ENCODE measurements at places on chromosomes 16 and 17. TPM values are rescaled to one million over a fixed set of nuclear protein-coding genes. Genes with fewer than 3 reads are reported as not detected.

GRCh38 chr17:31294231-31294630, 2.8 kb downstream of the OMG start:
- no peak overlapping the region for H3K27ac ChIP-seq
- H3K36me3 ChIP-seq = peaks cover 7% of the 10 kb centered on the region
- no peak for DNase-seq
- H3K4me3 ChIP-seq = no peak overlapping the region
- H3K27me3 ChIP-seq = no peaks in the 10 kb centered on the region

GRCh38 chr16:23578101-23578830, 17.9 kb downstream of the NDUFAB1 start:
- peaks cover 36% of the 10 kb centered on the region for H3K36me3 ChIP-seq
- H3K4me1 ChIP-seq = no peaks in the 10 kb centered on the region
- no peaks in the 10 kb centered on the region for H3K27me3 ChIP-seq
- DNase-seq = peak; percentile 43

- no peak for DNase-seq
- H3K4me3 ChIP-seq = no peak overlapping the region
- no peaks in the 10 kb centered on the region for H3K27me3 ChIP-seq
- no peaks in the 10 kb centered on the region for H3K4me1 ChIP-seq
- no peak overlapping the region for H3K27ac ChIP-seq
- no peaks in the 10 kb centered on the region for H3K36me3 ChIP-seq
These were observed 52.5 kb upstream of the ENPP7 start for GRCh38 chr17:79678091-79678735.

DNA sequence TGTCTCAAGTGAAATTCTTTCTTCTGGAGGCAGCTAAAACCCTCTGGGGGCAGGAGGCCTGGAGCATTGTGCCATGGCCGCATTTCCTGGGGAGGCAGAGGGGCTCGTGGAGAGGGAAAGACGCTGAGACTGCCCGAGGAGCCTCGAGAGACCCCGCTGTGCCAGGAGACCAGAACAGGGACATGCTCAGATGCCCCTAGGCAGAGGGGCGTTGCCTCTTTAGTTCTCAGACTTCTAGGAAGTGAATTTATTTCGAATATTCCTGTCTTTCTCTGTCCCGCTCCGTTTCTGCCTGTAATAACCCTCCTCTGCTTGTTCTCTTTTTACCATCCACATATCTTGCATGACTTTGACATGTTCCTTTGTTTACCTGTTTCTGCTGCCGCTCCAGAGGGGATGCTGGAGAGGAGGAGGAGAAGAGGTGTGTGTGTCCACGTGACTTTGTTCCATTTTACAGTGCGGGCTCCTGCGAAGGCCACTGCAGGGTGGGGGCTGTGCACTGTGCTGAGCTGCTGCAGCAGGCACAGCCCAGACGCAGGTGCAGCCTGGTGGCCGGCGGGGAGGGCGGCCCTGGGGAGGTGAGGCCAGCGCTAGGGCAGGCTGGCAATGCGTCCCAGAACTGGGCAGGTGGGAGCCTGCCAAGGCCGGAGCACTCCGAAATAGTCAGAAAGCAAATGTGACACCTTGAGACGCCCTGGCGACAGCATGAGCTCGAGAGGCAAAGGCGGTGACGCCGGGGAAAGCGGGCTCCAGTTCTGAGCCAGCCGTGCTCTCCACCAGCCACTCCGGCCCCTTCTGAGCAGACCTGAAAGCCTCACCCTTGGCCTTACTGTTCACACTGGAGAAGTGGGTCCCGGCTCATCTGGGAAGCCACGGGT, 29.9 kb downstream of the CIBAR2 start:
- H3K4me3 ChIP-seq = no peak overlapping the region
- H3K27ac ChIP-seq = no peak overlapping the region
- DNase-seq = no peak
- no peaks in the 10 kb centered on the region for H3K27me3 ChIP-seq
- no peaks in the 10 kb centered on the region for H3K36me3 ChIP-seq

- H3K4me1 ChIP-seq = peaks cover 21% of the 10 kb centered on the region
- H3K27ac ChIP-seq = peak overlapping the region; percentile 57
- H3K36me3 ChIP-seq = peaks cover 3% of the 10 kb centered on the region
These were observed 19.9 kb upstream of the PITPNM3 start for GRCh38 chr17:6576038-6576785.

GRCh38 chr17:65913326-65913850, 278.5 kb downstream of the CEP112 start:
- DNase-seq = no peak
- no peak overlapping the region for H3K4me3 ChIP-seq
- H3K27me3 ChIP-seq = no peaks in the 10 kb centered on the region

TMC5 gene
- not detected for total RNA-seq

Data from GM23248 (cell line).